Thymus (tissue), 14 donors: ENCODE measurements at places on chromosomes 1 and 21.

DNA sequence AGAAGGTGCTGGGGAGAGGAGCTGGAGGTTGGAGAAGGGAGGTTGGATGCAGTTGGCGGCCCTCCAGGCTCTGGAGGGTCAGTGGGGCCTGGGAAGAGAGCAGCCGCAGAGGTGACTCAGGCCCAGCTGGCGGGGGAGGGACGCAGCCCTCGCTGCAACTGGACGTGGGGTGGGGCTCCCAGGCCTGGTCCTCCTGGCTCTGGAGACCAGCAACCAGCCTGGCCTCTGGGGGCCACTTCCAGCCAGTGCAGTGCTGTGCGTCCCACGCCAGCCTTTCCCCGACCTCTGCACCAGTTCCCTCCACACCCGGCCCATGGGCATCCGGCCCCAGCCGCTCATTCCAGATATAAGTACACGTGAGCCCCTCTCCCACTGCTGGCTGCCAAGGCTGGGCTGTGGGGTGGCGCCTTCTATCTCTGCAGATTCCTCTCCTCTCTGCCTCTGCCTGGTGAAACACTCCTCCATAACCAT is 38.0 kb upstream of the COL18A1 start:
- peaks cover 5% of the 10 kb centered on the region for H3K4me1 ChIP-seq
- H3K36me3 ChIP-seq = no peaks in the 10 kb centered on the region
- H3K27me3 ChIP-seq = no peaks in the 10 kb centered on the region

DNA sequence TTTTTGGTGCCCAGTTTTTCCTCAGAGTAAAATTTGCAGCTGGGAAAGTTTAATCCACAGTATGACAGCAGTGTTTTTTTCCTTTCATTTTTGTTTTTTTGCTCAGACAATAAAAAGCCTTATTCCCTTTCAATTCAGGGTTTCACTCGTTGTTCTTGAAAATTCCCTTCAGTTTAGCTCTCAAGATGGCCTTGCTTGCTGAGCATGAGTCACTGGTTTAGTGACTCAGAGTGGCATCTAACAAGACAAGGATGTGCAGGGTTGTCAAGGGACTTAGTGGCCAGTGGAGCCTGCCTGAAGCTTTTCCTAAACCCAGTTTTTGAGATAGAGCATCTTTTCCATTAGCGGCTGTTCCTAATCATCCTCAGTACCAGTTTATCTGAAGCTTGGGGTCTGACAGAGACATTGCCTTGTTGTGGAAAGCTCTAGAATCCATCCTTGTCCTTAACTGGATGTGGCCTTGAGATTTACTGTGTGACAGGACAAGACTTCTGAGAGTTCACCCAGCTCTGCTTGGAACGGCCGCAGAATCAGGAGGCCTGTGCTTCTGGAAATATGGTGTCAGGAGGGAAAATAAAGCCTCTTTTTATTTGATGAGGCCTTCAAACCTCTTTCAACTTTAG is 48.4 kb upstream of the DNAJC6 start:
- H3K27ac ChIP-seq = no peak overlapping the region
- peaks cover 3% of the 10 kb centered on the region for H3K4me1 ChIP-seq
- DNase-seq = no peak
- H3K36me3 ChIP-seq = no peaks in the 10 kb centered on the region
- H3K27me3 ChIP-seq = peaks cover 14% of the 10 kb centered on the region
- H3K4me3 ChIP-seq = no peak overlapping the region

DNA sequence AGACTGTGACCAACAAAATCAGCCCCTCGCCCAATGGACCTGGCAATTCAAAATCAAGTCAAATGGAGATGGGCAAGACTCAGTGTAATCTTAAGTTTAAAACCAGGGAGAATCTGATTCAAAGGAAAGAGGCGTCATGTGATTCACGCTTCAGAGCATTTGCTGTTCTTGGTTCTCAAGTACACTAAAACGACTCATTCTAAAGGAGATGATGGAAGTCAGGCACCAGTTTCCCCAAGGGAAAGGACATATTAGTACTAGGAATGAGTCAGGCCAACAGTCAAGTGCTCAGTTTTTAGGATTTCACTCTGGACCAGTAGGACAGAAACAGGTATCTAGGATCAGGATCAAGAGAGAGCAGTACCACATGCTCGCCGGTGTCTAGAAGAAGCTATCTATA is 429.6 kb downstream of the PLPP3 start:
- peaks cover 23% of the 10 kb centered on the region for H3K4me1 ChIP-seq
- H3K4me3 ChIP-seq = no peak overlapping the region
- no peaks in the 10 kb centered on the region for H3K27me3 ChIP-seq

DNA sequence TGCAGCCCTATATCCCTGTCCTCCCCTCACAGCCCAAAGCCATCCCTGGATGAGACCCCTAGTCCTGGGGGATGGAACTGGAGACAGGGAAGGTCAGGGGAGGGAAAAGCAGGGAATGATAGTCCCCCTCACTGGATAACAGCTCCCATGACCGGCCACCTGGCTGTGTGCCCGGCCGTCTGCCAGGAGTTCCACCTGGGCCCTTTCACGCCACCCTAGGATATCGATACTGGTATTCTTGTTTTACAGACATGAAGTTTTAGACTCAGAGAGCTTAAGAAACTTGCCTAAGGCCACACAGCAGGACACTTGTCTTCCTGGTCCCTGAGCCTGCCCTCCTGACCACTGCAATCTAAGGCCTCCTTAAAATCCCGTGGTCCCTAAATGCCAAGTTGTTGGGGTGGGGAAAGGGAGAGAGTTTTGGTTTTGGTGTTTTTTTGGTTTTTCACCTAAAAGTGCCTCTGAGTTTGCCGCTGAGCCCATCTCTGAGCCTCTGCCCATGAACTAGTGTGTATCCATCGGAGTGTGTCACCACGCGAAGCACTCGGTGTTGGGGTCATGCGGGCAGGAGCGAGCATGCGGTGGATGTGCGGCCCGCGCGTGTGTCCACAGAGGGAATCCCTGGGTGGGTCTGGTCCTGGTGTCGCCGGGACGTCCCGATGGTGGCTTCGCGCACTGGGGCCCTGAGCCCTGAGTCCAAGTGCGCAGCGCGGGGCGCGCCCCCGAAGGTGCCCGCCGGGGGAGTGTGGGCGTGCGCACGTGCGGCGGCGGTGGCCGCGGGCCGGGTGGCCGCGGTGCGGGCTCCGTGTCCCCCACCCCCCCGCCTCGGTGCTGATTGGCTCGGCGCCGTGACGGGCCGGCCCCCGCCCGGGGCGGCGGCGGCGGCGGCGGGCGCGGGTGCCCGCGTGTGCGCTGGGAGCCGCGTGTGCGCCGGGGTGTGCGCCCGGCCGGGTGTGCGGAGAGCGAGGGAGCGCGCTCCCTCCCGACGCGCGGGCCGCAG is at the start of gene EPHA8:
Gene EPHA8, plus strand, starts transcription at position 906 of the 1,000 bp plus-strand sequence. CDS start 147 bp downstream, outside the sequence.
- H3K27me3 ChIP-seq = peaks cover 75% of the 10 kb centered on the region
- no peaks in the 10 kb centered on the region for H3K4me1 ChIP-seq

GRCh38 chr1:118145721-118146120 is 39.3 kb downstream of the SPAG17 start:
- no peaks in the 10 kb centered on the region for H3K36me3 ChIP-seq
- H3K4me3 ChIP-seq = no peak overlapping the region
- no peak overlapping the region for H3K27ac ChIP-seq
- no peaks in the 10 kb centered on the region for H3K27me3 ChIP-seq
- H3K4me1 ChIP-seq = no peaks in the 10 kb centered on the region

DNA sequence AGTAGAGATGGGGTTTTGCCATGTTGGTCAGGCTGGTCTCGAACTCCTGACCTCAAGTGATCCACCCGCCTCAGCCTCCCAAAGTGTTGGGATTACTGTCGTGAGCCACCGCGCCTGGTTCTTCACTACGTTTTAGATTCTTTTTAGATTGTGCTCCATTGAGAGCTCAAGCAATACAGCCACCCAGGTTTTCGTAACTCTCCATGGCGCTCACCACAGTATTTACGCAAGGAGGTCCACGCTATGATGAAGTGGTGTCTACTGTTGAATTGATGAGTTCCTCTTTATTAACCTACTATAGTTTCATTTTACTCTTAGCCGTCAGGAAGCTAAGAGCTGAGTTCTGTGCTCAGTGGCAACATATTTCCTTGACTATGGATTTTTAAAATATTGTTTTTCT is 1.8 kb upstream of the KIF1B start:
- H3K27me3 ChIP-seq = peaks cover 36% of the 10 kb centered on the region
- DNase-seq = no peak
- peaks cover 15% of the 10 kb centered on the region for H3K4me1 ChIP-seq
- no peaks in the 10 kb centered on the region for H3K36me3 ChIP-seq
- no peak overlapping the region for H3K27ac ChIP-seq
